ENCODE measurements at places on chromosomes 1 and 21.

DNA sequence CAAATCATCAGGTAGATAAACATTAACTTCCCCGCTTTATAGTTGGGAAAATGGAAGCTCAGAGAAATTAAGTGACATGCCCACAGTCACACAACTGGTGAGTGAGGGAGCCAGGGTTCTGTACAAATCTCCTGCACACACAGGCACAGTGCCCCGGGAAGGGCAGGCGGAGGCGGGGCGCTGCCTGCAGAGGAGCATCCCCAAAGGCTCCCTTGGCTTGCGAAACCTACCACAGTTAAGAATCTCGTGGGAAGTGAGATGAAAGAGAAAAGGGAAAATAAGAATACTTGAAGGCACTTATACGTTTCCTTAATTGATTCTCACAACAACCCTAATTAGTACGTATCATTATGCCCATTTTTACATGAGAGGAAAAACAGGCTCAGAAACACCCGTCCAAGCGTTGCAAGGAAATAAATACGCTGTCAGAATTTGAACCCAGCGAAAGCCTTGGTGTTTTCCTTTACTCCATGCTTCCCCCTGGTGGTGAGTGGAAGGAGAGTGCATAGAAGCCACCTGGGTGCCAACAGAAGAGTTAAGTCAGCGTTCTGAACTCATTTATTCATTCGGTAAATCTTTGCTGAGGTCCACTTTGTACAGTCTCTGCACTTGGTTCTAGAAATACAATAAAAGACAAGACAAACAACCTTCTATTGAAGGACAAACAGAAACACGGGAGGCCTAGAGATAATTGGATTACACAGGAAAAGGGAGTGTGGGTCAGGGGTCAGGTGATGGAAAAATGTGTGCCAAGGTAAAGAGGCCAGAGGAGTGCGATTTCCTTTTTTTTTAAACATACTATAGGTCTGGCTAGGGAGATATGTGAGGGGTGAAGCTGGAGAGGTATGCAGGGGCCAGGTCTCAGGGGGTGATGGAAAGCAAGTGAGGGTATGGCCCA lies 28.4 kb downstream of the ACP6 start:
- peak; percentile 57 for DNase-seq

GRCh38 chr1:200343874-200344273 lies 66.0 kb downstream of the ZNF281 start:
- DNase-seq = no peak

- DNase-seq = no peak
Measured at GRCh38 chr1:226362891-226363447, 44.9 kb downstream of the PARP1 start.

DNA sequence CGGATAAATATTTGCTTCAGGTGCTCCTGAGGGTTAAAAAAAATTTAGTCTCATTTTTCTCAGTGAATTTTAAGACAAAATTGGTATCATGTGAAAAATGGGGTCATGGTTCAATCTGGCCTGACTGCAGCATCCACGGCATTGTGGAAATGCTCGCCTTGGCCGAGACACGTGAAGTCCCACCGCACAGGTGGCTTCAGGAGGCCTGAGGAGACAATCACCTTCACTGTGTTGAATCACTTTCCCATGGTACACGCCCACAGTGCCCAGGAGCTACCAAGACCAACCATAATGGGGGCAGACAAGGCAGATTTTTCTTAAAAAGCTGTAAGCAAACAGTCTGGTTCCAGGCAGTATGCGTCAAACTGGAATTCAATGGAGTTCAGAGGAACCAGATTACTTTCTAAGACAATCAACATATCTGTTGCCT lies 11.0 kb upstream of the CPLANE2 start:
- DNase-seq = no peak

- DNase-seq = no peak
Measured at GRCh38 chr1:119348941-119349340, 19.6 kb upstream of the HAO2 start.

- DNase-seq = no peak
Measured at GRCh38 chr1:63772876-63773275, 941 bp upstream of the ROR1 start.

DNA sequence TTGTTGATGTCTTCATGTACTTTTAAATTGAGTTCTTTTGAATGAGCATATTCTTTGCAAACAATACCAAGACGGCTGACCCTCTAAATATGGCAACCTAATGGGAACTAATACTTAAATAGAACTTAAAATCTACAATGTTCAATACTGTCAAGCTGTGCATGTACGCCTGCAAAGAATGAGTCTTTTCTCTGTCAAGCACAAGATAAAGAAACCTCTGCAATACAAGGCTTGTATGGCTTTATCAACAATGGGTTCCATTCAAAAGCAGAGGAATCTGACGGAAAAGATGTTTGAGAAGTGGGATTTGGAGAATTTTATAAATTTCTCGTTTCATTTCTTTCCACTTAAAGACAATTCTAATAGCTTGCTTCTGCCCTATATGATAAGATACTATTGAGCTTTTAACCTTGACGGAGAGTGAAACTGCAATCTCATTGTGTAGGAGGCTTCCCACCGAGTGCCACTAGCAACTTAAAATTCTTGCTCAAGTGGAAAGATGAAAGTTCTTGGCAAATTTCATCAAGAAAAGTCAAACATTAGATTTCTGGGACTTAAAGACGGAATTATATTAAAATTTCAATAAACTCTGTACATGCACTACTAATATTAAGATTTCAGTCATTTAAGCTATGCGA lies 119.8 kb downstream of the RGS21 start:
- no peak for DNase-seq

Data from hematopoietic multipotent progenitor cell treated with erythropoietin and hydrocortisone succinate and interleukin-3 and kit ligand, for 17 days (in vitro differentiated cells).